ENCODE measurements at places on chromosomes 7 and 10.
A peak's percentile ranks its signal among the peaks of the same experiment; 100 is the strongest.

DNA sequence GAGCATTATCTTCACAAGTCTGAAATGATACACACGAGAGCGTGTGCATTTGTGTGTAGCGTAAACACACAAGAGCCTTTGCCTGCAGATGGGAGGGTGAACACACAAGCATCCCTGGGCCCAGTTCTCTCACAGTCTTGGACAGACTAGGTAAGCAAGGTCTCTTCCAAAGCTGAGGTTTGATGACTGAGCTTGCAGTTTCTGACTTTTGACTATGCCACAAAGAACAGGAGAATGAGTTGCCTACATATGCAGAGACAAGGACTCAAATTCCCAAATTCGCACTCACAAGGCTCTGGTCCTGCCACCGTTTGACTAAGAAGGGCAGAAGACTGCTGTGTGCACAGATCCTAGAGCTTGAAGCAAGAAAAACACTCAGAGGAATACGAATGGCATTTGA is 55.8 kb downstream of the FAM53B start:
- DNase-seq = no peak

- no peak for DNase-seq
Observed at GRCh38 chr7:27972276-27972675, 208.3 kb downstream of the JAZF1 start.

DNA sequence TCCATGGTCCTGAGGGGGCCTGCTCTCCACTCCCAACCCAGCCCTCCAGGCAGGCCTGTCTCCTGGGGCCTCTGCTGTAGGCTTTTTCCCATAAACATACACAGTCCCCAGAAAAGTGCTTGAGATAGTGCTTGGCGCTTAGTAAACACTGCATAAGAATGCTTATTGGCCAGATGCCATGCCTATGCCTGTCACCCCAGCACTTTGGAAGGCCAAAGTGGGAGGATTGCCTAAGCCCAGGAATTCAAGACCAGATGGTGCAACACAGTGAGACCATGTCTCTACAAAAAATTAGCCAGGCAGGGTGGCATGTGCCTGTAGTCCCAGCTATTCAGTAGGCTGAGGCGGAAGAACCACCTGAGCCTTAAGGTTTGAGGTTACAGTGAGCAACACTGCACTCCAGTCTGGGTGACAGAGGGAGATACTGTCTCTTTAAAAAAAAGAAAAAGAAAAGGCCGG is 24.6 kb upstream of the ASL start:
- no peak for DNase-seq

DNA sequence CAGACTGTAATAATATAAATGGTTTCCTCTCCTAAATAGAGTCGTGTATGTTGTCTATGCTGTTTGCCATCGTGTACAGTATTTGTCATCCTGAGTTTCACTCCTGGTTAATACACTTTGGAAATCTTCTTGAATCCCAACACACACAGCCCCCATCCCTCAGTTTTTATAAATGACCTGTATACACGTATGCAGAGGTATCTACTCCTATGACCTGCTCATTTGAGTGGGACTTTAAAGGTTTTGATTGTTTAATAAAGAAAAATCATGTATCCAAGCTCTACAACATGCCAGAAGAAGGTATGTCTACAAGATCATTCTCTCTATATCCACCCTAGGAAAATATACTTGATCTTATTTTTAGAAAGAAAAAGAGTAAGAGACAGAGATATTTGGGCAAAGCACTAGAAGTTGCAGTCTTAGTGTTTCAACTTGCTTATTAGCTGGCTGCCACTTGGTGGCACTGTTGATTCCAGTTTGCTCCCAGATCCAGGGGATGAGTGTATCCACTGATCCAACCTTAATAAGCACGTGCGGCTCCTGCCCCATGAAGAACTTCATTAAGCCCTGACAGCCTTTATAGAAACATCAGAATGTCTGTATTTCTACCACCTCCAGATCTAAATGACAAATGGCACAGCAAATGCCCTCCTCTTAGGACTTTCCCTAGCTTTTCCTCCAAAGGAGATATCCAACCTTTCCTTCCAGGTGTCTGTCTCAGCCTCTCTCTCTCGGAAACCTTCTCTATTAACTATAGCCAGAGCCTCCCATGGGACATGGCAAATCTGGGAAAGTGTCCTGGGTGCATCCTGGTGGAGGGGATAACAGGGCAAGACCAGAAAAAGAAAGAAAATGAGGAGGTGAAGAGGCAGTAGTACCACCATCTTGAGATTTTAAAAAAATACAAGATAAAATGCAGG is 181.6 kb upstream of the NEBL start:
- no peak for DNase-seq

DNA sequence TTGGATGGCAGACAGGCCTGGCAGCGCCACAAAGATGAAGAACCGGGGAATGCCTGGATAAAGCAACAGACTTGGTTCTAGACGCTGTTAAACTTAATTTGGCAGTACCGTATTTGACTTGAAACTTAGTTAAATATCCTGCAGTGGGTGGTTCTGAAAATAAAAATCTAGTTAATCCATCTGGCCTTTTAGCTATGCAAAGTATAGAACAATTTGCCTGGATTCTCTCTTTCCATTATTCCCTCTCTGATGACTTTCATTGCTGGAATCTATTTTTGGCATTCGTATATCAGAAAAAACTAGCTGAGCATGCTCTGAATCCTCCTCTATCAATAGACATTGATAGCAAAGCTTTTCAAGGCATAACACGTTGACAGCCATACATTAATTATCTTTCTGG is 203.6 kb downstream of the MACC1 start:
- DNase-seq = no peak

GRCh38 chr10:127585519-127586023 is 36.5 kb downstream of the NPS start:
- DNase-seq = no peak

- peak; percentile 62 for DNase-seq
Observed at GRCh38 chr10:6275022-6275997, 72.6 kb downstream of the PFKFB3 start.

GRCh38 chr10:119478811-119479341 is 63.6 kb downstream of the RGS10 start:
- no peak for DNase-seq

DNA sequence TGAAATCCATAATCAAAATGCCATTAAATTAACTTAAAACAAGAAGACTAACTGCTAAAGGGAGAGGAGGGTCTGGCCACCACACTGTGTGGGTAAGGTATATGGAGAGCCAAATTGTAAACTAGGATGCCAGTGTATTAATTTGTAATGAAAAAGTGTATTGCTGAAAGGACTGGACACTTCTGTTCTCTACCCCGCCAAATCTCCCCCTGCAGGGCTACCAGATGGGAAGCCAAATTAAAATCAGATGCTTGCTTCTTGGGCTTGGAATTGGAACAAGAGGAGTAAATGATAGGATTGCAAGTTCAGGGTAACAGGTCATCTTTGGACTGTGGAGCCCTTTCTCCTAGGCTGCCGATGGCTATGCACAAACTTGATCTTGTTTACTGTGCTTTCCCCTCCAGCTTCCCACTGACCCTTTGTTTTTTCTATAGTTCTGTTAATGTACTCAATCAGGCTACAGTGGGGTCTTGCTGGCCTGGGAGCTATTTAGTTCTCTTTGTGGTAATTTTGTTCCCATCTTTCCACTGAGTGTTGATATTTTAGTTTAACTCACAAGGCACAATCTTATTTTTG is 932.1 kb upstream of the C7orf33 start:
- no peak for DNase-seq

- DNase-seq = no peak
Observed at GRCh38 chr7:112873831-112874553, 83.8 kb upstream of the TMEM168 start.

DNA sequence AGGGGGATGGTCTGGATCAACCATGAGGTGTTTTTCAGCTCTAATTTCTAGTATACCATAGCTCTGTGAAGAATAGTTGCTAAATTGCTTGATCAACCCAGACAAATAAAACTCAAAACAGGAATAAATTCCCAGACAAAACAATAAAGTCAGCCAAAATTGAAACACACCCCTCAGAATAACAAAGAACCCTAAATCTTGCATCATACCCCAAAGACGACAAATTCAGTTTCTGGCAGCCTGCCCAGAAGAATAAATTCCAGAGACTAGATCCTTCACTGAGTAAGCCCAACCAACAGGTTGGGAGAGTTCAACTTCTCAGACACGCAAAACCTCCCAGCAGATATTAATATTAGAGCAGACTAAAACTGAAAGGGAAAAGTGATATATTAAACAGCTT is 11.2 kb upstream of the SEM1 start:
- no peak for DNase-seq

GRCh38 chr10:28892818-28893547 is 215.7 kb downstream of the BAMBI start:
- no peak for DNase-seq

DNA sequence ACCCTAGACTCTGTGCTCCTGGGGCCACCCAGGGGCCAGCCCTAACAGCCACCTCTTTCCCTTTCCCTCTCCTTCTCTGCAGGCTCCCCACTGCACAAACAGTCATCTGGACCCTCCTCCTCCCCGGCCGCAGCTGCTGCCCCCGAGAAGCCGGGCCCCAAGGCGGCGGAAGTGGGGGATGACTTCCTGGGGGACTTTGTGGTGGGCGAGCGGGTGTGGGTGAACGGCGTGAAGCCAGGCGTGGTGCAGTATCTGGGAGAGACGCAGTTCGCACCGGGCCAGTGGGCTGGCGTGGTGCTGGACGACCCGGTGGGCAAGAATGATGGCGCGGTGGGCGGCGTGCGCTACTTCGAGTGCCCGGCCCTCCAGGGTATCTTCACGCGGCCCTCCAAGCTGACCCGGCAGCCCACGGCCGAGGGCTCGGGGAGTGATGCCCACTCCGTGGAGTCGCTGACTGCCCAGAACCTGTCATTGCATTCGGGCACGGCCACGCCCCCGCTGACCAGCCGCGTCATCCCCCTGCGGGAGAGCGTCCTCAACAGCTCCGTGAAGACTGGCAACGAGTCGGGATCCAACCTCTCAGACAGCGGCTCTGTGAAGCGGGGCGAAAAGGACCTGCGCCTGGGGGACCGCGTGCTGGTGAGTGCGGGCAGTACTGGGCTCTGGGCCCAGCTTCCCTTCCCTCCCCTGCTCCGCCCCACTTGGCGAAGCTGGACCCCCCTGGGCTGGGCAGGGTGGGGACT is 49.3 kb downstream of the CLIP2 start:
- DNase-seq = no peak
